ENCODE measurements at places on chromosomes 11 and 22. TPM values are rescaled to one million over a fixed set of nuclear protein-coding genes. Genes with fewer than 3 reads are reported as not detected.

Gene KDELR3
- 166 TPM for total RNA-seq

Gene GRK3
- total RNA-seq, result 1.2 TPM

Gene C22orf31
- total RNA-seq, result not detected

Gene MS4A4A
- not detected for total RNA-seq

Gene HYLS1
- total RNA-seq, result 3.1 TPM

Gene CREB3L1
- 45.2 TPM for total RNA-seq

Gene OR52E6
- not detected for total RNA-seq

Gene CPSF7
- 25.6 TPM for total RNA-seq

Gene KREMEN1
- total RNA-seq, result 6.5 TPM

Gene PATE2
- 0.20 TPM for total RNA-seq

Gene OR52N1
- not detected for total RNA-seq

Gene RAB6A
- total RNA-seq, result 148 TPM

Gene MPPED2
- total RNA-seq, result 0.20 TPM

Gene RAB36
- 3.8 TPM for total RNA-seq

Gene GNAZ
- 3.1 TPM for total RNA-seq

Gene KRTAP5-2
- total RNA-seq, result not detected

Gene RSF1
- 28.9 TPM for total RNA-seq

Gene TRIM48
- total RNA-seq, result not detected

Gene PYGM
- 8.8 TPM for total RNA-seq

Gene SERPING1
- total RNA-seq, result 11.6 TPM

Gene P2RY6
- total RNA-seq, result 1.5 TPM

Gene OR8H3
- total RNA-seq, result not detected

All from smooth muscle cell of the pulmonary artery (primary cell).